ENCODE measurements at places on chromosomes 3 and 15.

- DNase-seq = peak; percentile 54
Observed at GRCh38 chr3:159763011-159763601, 225.5 kb upstream of the IL12A start.

DNA sequence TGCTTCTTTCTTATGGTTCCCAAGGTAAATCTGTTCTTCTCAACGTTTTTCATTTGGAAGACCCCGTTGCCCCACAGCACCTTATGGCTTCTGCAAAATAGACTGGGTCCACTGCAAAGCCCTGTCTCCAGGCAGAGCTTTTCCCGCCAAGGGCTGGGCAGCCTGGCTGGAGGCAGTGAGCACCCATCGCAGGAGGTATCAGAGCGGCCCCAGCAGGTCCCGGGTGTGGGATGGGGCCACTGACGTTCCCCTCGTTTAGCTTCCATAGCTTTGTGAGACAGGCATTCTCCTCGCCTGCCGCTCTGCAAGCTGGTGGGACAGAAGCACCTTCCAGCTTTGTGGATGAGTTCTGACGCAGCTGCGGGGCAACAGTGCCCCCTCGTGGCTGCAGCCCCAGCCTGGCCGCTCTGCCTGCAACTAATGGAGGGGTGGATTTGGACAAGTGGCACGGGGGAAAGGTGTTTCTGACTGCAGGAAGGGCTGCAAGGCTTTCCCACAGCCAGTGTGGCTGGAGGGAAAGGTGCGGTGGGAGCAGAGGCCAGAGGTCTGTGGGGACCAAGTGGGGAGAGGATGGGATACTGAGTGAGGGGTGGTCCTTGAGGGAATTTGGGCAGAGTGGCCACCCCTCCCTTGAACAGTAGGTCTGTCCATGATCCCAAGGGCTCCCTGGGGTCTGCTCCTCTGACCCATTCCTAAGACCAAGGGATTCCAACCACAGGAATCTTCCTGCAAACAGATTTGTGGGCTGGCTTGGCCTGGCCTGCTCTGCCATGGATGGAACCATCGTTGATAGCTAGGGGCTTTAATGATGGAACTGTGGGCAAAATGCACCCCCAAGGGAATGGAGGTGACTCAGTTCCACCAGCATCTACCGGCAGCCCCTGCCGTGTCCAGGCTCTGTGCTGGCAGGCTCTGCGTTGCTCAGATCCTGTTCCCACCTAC, 99.4 kb downstream of the FBLN2 start:
- DNase-seq = peak; percentile 90

DNA sequence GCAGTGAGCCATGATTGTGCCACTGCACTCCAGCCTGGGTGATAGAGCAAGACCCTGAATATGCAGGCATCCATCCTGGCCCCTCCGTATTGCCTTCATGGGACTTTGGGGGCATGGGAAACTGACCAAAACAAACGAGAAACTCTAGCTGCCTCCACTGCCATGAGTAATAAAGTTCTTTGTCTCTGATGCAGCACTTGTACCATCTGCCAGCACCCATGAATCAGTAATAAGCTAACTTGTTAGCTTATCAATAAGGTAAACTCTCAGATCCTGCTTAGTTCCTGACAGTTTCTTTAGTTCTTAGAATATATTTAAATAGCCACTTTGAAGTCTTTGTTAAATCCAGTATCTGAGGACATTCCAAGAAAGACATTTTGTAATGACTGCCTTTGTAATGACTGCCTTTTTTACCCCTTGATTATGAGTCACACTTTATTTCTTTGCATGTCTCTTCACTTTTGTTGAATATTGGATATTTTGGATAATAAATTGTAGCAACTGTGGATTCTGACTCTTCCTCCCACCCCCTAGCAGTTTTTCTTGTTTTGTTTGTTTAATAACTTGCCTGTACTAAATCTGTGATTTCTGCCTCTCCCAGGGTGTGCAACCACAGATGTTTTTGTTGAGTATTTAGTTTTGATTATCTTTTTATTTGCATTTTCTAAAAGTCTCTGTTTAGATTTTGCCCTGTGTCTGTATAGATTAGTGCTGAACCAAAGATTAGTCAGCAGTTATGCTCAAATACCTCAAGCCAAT, 136.9 kb downstream of the HCN4 start:
- DNase-seq = no peak

- DNase-seq = no peak
Observed at GRCh38 chr3:188049606-188050530, 104.1 kb upstream of the LPP start.

DNA sequence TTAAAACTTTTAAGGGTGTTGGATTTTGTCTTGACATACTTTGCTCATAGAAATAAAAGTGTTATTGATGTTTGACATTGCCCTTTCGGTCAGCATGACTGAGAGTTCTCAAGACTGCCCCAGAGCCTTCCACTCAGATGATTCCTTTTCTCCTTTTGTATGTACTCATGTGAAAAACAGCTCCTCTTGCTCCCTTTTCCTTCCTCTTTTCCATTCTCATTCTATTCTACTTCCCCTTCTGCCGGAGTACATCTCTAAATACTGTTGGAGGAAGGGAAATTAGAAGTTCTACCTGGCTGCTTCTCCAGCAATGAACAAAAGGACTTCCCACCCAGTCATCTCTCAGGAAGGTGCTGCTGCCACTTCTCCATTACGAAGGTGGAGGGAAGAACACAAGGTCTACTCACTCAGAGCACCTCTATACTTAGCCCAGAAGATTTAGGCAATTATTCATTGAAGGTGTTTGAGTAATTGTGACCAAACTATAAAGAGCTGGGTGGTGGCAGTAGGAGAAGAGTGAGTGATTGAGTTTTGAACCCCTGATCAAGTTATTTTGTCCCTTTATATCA, 163.8 kb upstream of the MBNL1 start:
- DNase-seq = no peak

Measured in GM13976 (cell line).